ENCODE measurements at places on chromosomes 13 and 19.

DNA sequence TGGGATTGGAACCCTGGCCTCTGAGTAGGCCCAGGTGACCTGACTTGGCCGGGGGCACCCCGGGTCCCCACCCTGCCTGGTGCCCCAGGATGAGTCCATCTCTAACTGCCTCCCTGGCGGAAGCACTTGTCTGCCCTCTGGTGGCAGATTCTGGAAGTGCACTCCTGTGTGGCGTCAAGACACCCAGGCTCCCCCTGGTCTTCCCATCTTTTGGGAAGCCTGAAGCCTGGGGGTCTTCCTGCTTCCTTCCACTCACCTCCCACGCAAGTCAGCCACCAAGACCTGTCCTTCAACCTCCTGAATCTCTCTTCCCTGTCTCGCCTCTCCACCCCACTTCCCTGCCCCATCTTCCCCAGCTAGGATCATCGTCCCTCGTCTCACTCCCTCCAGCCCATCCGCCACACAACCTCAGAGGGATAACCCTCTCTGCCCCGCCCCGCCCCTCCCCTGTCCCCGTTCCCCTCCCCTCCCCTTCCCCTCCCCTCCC lies 7.4 kb downstream of the RABAC1 start:
- DNase-seq: peak; percentile 32

DNA sequence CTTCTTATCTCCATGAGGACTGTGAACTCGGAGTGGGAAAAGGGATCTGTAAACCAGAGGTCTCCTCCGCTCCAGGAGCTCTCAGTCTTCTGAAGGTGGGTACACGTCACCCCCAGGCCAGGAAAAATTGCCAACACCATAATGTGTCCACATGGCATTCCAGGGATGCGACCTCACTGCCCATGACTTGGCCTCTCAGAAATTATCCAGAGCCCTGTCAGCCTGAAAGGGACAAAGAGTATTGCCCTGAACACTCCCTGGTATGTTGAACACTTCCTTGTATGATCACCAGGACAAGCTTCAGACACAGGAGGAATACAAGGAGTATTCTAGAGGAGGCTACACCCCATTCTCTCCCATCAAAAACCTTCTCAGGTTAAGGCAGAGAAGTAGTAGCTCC lies 81.0 kb upstream of the SLC7A1 start:
- no peak for DNase-seq

GRCh38 chr19:23560051-23560450 lies 127.0 kb downstream of the ZNF675 start:
- DNase-seq: no peak

DNA sequence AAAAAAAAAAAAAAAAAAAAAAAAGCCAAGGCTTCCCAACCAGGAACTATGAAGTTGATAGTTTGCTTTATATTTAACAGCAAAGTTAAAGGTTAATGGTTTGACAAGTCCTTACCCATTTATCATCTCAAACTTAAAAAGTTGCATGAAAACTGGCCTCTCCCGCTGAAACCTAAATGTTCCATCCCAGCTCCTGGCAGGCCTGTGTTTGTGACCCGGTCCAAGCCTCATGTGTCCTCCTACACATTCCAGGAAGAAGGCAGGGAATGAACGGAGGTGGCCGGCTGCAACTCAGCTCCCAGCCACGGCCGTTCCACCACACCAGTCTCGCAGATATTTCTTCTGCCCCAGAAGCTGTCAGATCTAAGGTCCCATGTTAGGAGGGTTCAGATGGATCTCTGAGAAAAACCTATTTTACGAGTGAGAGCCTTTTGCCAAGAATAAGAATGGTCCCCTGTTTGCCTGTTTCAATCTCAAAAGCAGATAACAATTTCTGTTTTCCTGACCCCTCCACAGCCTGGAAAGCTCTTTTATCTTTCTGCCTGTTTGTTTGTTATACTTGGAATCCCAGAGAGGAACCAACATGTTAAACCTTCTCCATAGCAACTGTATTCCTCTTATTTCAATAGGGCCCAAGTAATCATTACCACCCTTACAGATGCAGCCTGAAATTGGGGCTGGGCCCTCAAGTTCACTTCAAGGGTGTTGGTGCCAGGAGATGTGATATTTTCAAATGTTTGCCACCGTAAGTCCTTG lies 56.5 kb downstream of the KCTD12 start:
- no peak for DNase-seq

GRCh38 chr13:33369073-33369472 lies 83.5 kb upstream of the STARD13 start:
- DNase-seq: no peak

GRCh38 chr13:96804174-96804573 lies 190.1 kb downstream of the OXGR1 start:
- no peak for DNase-seq

DNA sequence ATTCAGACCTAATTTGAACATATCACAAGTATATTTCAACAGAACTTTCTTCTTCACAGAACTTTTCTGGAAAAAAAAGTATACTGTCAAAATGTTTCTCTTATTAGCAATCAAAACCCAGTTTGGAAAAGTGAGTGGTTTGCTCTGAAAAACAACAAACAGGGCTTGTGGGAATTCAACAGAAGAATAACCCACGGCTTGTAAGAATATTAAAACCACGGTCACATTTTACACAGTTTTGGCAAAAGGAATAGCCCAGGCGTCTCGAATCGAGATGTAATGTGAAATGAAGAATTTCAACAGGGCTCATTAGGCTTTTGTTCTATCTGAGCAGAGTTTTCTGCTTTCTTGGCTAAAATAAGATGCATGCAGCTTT lies 70.7 kb downstream of the COL4A2 start:
- no peak for DNase-seq

DNA sequence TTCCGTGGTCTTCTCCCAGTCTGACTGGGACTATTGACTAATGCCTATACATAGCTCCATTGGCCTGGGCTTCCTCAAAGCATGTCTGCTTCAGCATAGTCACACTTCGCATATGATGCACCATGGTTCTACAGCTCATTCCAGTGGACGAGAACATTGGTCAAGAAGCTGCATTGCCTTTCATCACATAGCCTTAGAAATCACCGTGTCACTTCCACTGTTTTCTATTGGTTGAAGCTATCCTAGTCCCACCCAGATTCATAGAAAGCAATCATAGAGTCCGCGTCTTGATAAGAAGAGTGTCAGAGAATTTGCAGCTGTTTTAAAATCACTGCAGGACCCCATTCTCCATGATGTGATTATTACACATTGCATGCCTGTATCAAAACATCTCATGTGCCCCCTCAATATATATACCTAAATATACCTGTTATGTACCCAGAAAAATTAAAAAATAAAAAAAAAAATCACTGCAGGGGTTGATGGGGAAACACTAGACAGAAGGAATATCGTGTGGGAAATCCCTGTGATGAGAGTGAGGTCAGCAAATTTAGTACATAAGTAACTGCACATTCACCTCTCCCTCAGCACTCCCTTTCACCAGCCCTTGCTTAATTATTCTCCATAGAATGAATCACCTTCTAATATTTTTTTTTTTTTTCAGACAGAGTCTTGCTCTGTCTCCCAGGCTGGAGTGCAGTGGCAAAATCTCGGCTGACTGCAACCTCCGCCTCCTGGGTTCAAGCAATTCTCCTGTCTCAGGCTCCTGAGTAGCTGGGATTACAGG lies 2.2 kb upstream of the ARHGAP33 start:
- no peak for DNase-seq

DNA sequence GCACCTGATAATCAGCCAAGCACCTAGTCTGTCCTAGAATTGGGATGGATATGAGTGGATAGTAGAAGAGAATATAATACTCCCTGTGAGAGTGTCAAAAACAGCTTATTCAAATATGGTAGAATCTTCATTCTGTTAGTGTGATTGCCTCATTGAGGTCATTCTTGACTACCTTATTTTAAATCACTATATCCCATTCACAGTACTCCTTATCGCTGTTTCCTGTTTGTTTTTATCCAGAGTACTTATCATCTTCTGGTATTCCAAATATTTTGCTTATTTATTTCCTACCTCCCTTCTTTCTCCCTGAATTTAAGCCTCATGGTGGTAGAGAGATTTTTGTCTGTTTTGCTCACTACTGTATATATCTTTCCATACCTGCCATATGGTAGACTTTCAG lies 9.9 kb downstream of the NDFIP2 start:
- DNase-seq: no peak

DNA sequence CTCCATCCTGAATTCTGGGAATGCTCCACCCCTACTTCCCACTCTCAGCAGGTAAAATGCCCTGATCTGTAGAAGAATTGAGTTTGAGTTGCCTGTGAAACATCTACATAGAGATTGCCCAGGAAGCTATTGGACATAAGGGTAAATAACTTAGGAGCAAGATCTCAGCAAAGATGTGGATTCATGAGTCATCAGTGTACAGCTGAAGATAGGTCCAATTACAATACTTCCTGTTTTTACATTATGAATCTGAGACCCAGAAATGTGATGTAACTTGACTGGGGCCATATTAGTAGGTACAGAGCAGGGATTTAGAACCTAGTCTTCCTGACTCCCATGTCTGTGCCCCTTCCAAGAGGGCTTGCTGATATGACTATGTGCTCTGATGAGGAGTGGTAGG lies 79.4 kb upstream of the FNDC3A start:
- DNase-seq: no peak

DNA sequence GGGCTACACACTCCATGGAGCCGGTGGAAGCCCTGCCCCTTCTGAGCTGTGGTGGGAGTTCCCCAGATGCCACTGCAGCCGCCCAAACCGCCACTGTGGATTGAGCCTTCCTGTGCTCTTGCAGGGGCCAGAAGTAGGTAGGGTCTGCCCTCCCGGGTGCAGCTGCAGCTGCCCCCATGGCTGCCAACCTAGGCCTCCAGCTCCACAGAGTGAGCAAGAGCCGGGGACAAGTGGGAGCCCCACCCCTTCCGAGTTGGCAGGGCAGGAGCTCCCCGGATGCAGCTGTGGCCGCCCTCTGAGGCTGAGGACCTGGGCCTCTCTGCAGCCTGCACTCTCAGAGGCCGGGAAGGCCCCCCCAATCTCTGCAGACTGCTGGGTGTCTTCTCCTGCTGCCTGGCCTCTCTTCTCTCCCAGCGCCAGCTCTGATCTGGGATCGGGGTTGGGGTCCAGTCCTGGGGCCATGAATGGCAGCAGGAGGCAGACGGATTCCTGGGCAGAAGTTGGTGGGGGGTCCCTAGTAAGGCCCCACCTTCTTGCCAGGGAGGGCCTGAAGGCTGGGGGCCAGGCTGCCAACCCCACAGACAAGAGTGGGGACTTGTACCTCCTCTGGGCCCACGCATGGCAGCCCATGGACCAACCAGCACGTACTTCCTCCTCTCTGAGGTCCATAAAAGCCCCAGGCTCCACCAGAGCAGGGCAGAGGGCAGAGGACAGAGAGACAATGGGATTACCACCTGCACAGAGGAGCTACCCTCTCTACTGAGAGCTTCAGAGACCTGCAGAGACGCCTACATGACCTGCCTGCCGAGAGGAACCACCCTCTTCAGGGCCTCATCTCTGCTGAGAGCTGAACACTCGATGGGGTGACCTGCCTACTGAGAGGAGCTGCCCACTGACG lies 28.9 kb downstream of the AP2S1 start:
- no peak for DNase-seq

GRCh38 chr19:3096902-3097326 lies 2.8 kb downstream of the GNA11 start:
- no peak for DNase-seq

DNA sequence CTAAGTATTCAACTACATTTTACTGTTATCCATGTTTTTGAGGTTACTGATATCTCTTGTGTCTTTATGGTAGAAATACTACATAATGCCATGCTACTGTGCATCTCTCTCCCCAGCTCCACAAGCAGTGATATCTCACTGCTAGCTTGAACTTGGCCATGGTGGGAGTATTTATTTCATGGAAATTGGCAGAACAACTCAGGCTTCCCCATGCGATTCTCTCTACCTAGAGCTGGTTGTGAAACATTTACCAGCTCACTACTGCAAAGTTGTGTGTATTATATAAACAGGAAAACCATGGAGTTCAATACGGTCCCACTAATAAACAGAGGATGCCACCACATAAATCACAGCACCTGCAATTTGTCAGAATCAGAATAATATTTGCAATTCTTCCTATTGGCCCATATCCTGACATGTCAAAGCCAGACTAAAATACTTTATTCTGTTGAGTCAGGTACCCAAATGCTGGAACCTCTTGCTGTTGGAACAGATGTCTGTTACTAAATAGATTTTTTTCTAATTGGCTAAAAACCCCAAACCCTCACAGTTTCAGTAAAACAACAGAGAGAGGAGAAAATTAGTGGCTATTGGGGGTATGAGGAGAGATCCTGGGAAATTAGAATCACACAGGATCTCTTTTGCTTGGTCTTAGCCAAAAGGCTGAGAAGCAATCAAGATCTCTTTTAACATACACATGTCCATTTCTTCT lies 91.4 kb upstream of the SLC10A2 start:
- DNase-seq: no peak

DNA sequence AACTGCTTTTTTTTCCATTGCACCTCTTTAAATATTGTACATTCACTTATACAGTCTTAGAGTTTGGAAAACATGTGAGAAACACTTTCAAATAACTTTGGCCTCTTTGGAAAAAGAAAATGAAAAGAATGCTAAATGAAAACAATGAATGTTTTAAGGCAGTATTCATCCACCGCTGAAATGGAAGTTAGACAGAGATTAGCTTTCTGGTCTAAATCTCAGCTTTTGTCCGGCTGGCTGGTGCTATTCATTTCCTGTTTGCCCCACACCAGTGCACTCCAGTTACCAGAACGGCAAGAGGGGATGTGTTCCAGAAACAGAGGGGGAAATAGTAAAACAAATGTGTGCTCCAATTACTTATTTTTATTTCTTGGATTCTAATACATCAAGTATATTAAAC lies 1201.3 kb downstream of the EFNB2 start:
- DNase-seq: no peak

DNA sequence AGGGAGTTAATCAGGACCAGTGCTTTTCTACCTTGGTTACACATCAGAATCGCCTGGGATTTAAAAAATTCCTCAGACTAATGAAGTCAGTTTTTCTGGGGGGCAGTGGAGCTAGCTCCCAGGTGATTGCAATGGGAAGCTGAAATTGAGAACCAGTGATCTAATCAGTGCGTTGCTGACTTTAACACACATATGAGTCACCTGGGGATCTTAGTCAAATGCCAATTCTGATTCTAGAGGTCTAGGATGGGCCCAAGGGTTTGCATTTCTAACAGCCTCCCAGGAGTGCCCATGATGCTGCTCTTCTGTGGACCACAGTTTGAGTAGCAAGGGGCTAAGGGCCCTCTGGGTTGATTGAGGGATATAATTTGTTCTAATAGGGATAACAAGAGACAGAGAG lies 54.5 kb downstream of the KL start:
- no peak for DNase-seq

- no peak for DNase-seq
Observed at GRCh38 chr19:46269101-46269500, 27.7 kb upstream of the HIF3A start.

DNA sequence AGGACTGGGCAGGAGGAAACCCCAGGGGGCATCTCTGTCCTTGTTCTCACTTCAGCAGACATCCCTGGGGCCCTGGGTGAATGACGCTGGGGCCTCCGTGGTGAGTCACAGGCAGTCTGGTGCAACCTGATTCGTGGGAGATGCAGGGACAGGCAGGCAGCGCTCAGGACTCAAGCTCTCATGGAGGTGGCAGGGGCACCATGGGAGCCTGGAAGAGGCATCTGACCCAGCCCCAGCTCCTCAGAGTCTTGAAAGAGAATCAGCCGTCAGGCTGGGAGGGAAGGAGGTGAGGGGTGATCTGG lies 14.0 kb upstream of the PTOV1 start:
- DNase-seq: no peak

Measured in AG09319 (cell line).